ENCODE measurements at places on chromosomes 5 and 9. TPM values are rescaled to one million over a fixed set of nuclear protein-coding genes. Genes with fewer than 3 reads are reported as not detected.

Gene DENND1A
- total RNA-seq, result 9.3 TPM

Gene C9orf153
- 0.49 TPM for total RNA-seq

Gene KIF24
- total RNA-seq, result 10.3 TPM

Gene CNTNAP3
- total RNA-seq, result 2.9 TPM

Gene ANKRD18A
- 0.75 TPM for total RNA-seq

Measured in muscle of leg (tissue), 16 donors.